ENCODE measurements at places on chromosomes 6 and 20.

- DNase-seq, result no peak
Observed at GRCh38 chr6:36851149-36851614, 11.9 kb upstream of the CPNE5 start.

- no peak for DNase-seq
Observed at GRCh38 chr6:38459291-38459690, 180.4 kb downstream of the BTBD9 start.

DNA sequence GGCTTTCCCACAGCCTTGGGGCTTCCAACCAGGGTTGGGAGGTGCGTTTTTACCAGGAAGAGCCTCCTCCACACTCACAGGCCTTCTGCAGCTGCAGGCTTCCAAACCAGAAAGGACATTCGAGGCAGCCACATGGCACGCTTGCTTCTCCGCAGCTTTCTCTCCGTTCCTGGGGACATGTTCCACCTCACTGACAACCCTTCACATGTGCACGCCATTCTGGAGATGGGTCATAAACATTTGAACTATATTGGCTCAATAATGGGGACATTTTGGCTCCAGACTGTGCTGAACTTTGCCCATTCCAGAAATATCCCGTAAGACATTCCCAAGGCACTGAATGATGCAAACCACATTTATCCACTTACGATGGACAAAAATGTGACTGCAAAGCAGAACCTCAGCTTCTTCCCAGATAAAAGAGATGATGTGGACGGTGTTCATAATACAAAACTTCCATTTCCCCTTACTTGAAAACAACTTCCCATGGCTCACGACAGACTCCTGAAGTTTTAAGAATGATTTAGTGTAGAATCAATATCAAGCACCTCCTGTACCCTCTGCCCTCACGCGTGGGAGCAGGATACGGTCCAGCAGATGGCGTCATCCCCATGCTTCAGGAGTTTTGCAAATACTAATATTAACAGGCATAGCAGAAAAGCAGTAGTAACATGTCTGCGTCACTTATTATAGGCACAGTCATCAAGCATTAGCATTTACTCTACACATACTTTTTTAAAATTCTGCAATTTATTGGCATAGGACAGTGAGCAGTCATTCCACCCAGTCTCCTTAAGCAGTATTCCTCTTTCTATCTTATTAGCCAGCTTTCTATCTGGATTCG, 25.4 kb upstream of the FOXF2 start:
- DNase-seq, result no peak

- no peak for DNase-seq
Observed at GRCh38 chr20:57482148-57482547, 42.8 kb downstream of the CTCFL start.

Data from stimulated activated CD4-positive, alpha-beta T cell treated with anti-CD3 and anti-CD28 coated beads, Interleukin-1b, Interleukin-23, amount 100 ng/mL, for 48 hours (primary cell).